ENCODE measurements at places on chromosomes 7 and 10.

DNA sequence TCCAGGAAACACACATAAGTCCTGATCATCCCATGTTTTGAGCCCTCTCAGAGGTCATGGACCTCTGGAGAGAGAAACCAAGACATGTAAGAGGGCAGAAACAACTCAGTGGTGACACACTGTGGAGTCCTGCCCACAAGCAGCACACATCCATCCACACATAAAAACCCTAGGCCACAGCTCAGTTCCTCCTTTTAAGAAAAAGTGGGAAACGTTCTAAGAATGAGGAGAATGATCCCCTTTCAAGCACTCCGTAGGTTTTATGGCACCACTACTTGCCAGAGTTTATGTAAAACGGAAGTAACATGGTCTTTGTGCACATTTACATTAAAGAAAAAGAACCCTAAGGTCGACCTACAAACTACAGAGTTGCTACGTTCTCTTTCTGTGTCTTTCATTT is 19.9 kb downstream of the ATAD1 start:
- no peak for DNase-seq

GRCh38 chr10:29315814-29316213 is 26.9 kb downstream of the LYZL1 start:
- no peak for DNase-seq

DNA sequence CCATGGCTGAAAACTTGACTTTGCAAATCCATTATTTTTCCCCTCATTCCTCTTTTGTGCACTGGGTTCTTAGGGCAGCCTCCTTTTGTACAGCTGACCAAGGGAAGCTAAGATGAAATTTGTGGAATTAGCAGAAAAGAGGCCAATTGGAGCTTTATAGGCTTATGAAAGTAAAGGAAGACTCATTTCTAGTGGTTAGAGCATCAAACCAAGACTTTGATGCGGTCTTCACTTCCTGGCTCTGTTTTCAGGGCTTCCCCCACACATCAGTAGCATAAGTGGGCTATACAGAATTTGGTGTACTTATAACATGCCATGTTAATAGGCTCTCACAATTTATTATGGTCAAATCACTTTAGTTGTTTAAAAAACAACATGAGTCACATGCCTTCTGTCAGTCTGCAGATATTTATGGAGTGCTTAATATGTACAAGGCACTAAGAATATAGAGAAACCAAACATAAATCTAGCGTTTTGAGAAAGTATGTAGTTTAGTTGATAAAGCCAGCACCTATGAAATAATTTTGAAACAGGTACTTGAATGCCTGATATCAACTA is 5.7 kb downstream of the AUTS2 start:
- DNase-seq = no peak

DNA sequence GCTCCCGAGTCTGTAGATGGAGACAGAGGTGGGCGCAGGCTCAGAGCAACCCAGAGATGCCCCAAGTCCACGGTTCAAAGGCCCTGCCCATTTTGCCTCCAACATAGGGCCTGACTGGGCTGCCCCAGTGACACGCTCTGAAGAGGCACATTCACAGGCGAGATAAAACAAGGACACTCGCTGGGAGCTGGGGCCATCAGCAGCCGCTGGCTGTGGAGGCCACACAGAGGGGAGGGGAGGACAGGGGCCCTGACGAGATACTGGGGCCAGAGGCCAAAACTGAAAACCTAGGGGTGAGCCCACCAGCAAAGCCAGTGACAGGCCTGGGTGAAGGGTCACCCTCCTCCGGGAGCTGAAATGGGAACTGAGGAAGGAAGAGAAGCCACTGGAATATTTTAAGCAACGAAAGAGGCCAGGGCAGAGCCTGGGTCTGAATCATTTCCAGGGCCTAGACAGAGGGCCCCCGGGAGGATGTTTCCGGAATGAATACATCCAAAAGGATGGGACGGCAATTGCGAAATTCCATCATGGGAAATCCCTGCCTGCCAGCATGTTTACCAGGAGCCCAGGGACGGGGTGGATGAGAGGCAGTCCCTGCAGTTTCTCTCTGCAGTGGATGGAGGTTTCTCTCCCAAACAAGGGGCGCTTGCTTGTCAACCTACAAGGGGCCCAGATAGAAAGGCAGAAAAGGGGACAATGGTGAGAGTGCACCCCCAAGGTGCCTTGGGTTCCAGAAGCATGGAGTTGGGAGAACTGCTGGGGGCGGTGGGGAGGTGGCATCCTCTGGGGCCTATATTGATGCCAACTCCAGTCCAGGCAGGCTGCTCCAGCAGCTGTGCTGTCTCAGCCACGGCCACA is 29.0 kb upstream of the HSPA12A start:
- no peak for DNase-seq

DNA sequence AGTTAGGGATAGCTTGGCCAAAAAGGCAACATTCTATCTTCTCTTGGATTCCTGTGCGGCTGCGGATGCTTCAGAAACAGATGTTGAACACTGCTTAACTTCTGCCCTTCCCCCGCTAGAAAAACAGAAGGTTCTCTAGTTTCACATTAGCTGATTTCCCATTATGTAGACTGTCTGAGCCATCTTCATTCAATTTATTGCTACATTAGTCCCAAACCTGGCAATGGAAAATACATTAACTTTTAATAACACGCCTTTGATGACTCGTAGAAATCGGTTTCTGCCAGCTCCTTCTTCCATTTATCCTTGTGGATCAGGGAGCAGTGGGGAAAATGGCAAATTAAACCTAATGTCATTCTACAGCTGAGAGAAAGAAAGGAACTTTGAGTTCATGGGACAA is 119.9 kb downstream of the SLC16A9 start:
- no peak for DNase-seq

GRCh38 chr10:102401342-102401654 is 5.8 kb downstream of the NFKB2 start:
- no peak for DNase-seq

GRCh38 chr10:51698473-51699063 is 827 bp downstream of the CSTF2T start:
- no peak for DNase-seq

GRCh38 chr10:130654726-130655125 is 518.5 kb downstream of the GLRX3 start:
- DNase-seq = no peak

GRCh38 chr7:152158801-152159587 is 133.5 kb downstream of the GALNT11 start:
- DNase-seq = no peak

DNA sequence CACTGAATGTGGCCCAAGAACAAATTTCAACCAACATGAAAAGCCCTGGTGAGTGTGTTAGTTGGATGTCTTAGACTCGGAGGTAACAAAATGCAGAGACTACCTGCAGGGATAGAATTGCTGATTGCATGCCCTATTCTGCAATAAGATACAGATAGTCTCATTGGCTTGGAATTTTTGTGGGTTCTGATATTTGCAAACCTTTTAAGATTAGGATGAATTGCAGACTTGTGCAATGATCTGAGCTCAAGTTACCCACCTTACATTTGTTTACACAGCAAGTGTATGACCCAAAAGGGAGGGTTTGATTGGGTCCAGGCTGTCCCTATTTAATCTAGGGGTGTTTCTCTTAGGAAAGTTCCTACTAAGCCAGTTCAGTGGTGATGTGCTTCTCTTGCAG is 45.4 kb downstream of the GPR37 start:
- DNase-seq = no peak

- DNase-seq = no peak
Observed at GRCh38 chr7:55198634-55199392, 166.3 kb upstream of the LANCL2 start.

DNA sequence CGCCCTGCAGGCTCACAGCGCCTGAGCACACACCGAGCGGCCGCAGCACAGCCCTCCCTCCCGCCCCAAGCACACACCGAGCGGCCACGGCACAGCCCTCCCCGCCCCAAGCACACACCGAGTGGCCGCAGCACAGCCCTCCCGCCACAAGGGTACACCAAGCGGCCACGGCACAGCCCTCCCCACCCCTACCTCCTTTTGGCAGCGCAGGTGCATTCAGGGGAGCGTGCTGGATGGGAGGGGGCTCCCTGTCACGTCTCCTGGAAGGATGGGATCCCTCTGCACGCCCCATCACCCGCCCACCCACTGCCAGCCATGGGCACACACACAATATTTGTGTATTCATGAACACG is 482.6 kb downstream of the DNAJB6 start:
- no peak for DNase-seq

GRCh38 chr7:23808421-23808820 is 98.4 kb downstream of the STK31 start:
- no peak for DNase-seq

DNA sequence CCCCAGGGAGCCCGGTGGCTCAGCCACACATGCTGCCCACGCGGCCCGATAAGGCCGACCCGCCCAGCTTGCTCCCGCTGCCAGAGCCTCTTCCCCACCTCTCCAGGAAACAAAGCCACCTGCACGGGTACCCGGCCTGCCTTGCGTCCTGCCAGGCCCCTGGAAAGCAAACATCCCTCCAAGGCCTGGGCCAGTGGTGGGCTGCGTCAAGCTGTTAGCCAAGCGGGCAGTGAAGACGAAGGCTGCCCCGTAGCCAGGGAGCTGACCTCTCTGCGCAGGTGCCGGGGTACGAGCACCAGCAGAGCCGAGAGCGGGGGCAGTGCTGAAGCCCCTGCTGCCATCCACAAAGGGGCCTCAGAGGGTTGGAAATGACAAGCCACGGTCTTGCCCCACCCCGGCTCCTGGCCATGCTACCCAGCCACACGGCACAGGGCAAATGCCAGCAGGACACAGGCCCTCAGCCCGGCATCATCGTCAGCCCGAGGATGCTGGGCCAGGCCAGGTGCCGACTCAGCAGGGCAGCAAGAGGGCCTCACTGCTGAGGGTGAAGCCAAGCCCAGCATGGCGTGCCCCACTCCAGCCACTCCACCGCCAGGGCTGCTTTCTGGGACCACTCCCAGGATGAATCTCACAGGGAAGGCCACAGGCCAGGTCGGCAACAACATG is 140.0 kb downstream of the PTPRN2 start:
- DNase-seq = peak; percentile 78

DNA sequence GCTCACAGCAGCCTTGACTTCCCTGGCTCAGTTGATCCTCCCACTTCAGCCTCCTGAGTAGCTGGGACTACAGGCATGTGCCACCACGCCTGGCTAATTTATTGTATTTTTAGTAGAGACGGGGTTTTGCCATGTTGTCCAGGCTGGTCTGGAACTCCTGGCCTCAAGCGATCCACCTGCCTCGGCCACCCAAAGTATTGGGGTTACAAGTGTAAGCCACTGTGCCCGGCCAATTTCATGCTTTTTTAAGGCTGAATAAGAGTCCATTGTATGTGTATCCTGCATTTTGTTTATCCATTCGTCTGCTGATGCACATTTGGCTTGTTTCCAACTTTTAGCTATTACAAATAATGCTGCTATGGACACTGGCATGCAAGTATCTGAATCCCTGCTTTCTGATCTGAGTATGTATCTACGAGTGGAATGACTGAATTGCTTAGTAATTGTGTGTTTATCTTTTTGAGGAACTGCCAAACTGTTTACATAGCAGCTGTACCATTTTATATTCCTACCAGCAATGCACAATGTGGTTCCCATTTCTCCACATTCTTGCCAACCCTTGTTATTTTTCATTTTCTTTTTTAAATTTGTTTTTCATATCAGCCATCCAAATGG is 37.3 kb upstream of the TPST1 start:
- peak; percentile 49 for DNase-seq

- DNase-seq = no peak
Observed at GRCh38 chr10:50851884-50852671, 33.3 kb downstream of the A1CF start.

- DNase-seq = no peak
Observed at GRCh38 chr10:34589275-34589674, 225.8 kb downstream of the PARD3 start.

DNA sequence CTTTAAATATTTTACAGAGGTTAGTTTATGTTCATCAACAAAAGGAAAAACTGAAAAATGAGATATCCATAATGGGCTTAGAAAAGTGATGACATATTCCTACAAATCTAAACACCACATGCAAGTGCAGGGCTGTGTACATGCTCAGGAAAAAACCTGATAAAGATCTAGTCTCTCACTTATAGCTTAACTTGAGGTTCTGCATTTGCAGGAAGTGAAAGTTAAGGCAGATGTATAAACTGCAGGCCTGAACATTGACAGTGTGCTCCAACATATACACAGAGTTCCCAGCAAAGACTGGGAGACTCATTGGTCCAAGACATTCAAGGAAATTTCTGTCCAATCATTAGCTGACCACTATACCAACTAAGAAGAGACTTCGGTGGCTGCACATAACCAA is 63.8 kb upstream of the RET start:
- DNase-seq = no peak

GRCh38 chr10:87038786-87039185 is 18.7 kb downstream of the FAM25A start:
- no peak for DNase-seq

All from COR-L47 (cell line).